Spleen (tissue), 13 donors: ENCODE measurements at places on chromosomes 11 and 22.
A peak's percentile ranks its signal among the peaks of the same experiment; 100 is the strongest.

- no peak for DNase-seq
- no peaks in the 10 kb centered on the region for H3K36me3 ChIP-seq
- no peak overlapping the region for H3K27ac ChIP-seq
- H3K4me1 ChIP-seq: peaks cover 6% of the 10 kb centered on the region
- no peaks in the 10 kb centered on the region for H3K27me3 ChIP-seq
Measured at GRCh38 chr11:125564357-125564756, 4.9 kb upstream of the EI24 start.

GRCh38 chr22:49357661-49358440, 469.8 kb downstream of the BRD1 start:
- H3K4me3 ChIP-seq: no peak overlapping the region
- DNase-seq: peak; percentile 41
- peaks cover 12% of the 10 kb centered on the region for H3K27me3 ChIP-seq

- peak overlapping the region; percentile 79 for H3K27ac ChIP-seq
- peak; percentile 74 for DNase-seq
- H3K4me3 ChIP-seq: no peak overlapping the region
- H3K4me1 ChIP-seq: peaks cover 7% of the 10 kb centered on the region
Measured at GRCh38 chr11:46382646-46383403, 1.4 kb downstream of the MDK start.

DNA sequence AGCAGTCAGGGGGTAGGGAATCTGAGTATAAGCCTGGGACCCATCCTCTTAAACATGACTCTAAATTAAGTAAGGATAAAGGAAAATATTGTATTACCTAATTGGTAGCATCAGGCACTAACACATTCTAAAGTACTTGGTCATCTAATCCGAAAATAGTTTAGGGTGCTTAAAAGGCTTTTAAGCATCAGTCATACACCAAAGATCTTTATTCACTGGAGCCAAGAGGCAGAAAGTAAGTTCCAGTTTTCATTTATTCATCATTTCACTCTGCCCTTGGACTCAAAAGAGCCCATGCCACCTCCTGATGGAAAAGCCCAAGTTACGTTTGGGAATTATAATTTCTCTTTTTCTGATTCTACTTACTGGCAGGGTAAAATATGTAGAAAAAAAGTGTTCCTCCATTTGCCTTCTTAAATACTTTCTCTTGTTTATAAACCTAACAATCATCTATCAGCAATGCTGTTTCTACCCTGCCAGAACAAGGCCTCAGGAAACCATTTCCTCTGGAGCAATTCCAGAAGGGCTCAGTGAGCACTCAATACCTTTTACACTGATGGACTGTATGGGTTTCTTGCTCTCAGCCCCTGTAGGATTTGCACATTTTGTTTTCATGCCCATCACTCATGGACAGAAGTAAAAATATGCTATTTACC, 120.1 kb upstream of the SLC5A12 start:
- no peaks in the 10 kb centered on the region for H3K27me3 ChIP-seq
- H3K4me3 ChIP-seq: no peak overlapping the region
- no peak for DNase-seq

DNA sequence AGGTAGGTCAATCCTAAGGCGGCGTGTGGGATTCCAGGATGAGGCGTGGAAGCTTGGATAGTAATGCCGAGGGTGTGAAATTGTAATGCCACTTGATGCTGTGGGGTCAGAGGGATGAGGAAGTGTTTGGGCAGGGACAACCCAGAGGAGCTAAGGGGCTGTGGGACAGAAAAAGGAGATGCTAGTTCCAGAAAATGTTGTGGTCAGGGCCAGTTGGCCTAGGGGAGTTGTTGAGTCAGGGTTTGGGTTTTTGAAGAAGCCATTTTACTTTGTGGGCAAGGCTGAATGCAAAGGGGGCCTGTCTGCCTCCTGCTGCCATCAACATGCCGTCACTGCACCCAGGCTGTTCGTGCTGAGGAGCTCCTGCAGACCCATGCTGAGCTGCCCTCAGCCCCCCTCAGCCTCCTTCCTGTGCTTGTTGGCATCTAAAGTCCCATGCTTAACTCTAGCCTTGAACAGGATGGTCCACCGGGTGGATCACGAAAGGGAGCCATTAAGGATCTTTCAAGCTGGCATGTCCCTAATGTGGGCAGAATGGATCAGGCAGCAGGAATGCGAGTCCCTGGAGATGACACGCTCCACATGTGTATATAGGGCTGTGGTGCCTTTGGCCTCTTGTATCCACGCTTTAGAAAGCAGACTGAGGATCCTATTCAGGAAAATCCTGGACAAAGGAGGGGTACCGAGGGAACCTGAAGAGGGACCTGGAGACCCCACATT, 2.1 kb downstream of the C11orf16 start:
- no peaks in the 10 kb centered on the region for H3K4me1 ChIP-seq
- DNase-seq: no peak
- H3K4me3 ChIP-seq: no peak overlapping the region
- peaks cover 2% of the 10 kb centered on the region for H3K36me3 ChIP-seq
- H3K27ac ChIP-seq: no peak overlapping the region

GRCh38 chr11:34926101-34926830, 9.8 kb downstream of the PDHX start:
- H3K4me1 ChIP-seq: no peaks in the 10 kb centered on the region
- H3K27me3 ChIP-seq: no peaks in the 10 kb centered on the region
- H3K4me3 ChIP-seq: no peak overlapping the region
- H3K27ac ChIP-seq: no peak overlapping the region

- peak; percentile 46 for DNase-seq
- H3K4me1 ChIP-seq: peaks cover 46% of the 10 kb centered on the region
- no peaks in the 10 kb centered on the region for H3K36me3 ChIP-seq
- H3K27ac ChIP-seq: peak overlapping the region; percentile 69
- no peak overlapping the region for H3K4me3 ChIP-seq
Measured at GRCh38 chr11:61349916-61350315, 11.8 kb downstream of the CYB561A3 start.

- DNase-seq: no peak
- no peaks in the 10 kb centered on the region for H3K27me3 ChIP-seq
- H3K27ac ChIP-seq: no peak overlapping the region
- no peaks in the 10 kb centered on the region for H3K36me3 ChIP-seq
Measured at GRCh38 chr11:85822814-85823213, 11.9 kb upstream of the SYTL2 start.

- no peak for DNase-seq
- peaks cover 11% of the 10 kb centered on the region for H3K36me3 ChIP-seq
- H3K27ac ChIP-seq: peak overlapping the region; percentile 24
- H3K4me1 ChIP-seq: peaks cover 65% of the 10 kb centered on the region
- H3K4me3 ChIP-seq: no peak overlapping the region
- H3K27me3 ChIP-seq: no peaks in the 10 kb centered on the region
Measured at GRCh38 chr11:121494355-121495099, 41.8 kb upstream of the SORL1-AS1 start.

DNA sequence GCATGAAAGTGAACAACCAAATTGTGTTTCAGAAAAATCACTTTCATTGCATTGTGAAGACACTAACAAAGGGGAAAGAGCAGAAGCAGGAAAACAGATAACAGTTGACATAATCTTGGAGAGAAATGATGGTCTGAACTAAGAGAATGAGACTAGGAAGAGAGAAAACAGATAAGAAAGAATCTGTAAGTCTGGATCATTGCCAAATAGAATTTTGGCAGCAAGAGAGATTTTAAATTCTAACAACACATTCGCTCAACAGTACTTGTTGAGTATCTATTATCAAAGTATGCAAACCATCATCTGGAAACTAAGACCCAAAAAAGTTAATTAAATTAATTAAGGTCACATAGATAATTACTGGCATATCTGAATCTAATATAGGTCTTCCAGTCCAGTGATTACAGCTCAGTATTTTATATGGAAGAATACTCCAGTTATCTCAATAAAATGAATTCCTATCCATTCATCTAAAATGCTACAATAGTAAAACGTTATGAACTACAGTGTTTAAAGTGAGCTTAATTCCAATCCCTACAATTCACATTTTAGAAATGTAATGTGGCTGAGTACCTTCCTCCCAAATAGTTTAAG, 166.7 kb upstream of the FAT3 start:
- no peaks in the 10 kb centered on the region for H3K27me3 ChIP-seq
- H3K36me3 ChIP-seq: no peaks in the 10 kb centered on the region
- no peak overlapping the region for H3K27ac ChIP-seq
- H3K4me1 ChIP-seq: no peaks in the 10 kb centered on the region
- DNase-seq: no peak
- no peak overlapping the region for H3K4me3 ChIP-seq

GRCh38 chr11:36427876-36428275, 82.2 kb downstream of the TRAF6 start:
- no peaks in the 10 kb centered on the region for H3K27me3 ChIP-seq
- DNase-seq: peak; percentile 73
- H3K27ac ChIP-seq: no peak overlapping the region
